ENCODE measurements at places on chromosomes 1 and 21. TPM values are rescaled to one million over a fixed set of nuclear protein-coding genes. Genes with fewer than 3 reads are reported as not detected.

CASQ2 gene
- total RNA-seq, result not detected

LINGO4 gene
- not detected for total RNA-seq

ENAH gene
- total RNA-seq, result 53.3 TPM

TSPAN1 gene
- total RNA-seq, result not detected

E2F2 gene
- total RNA-seq, result 4.7 TPM

LAD1 gene
- not detected for total RNA-seq

PTPRF gene
- 39.7 TPM for total RNA-seq

TRPM2 gene
- total RNA-seq, result 6.7 TPM

LGR6 gene
- 30.3 TPM for total RNA-seq

CFAP74 gene
- total RNA-seq, result 0.10 TPM

OLIG2 gene
- total RNA-seq, result 0.72 TPM

NEGR1 gene
- 5.3 TPM for total RNA-seq

SPRR2B gene
- not detected for total RNA-seq

CA6 gene
- not detected for total RNA-seq

AMY1B gene
- not detected for total RNA-seq

LYPD8 gene
- total RNA-seq, result 1.4 TPM

ADAM30 gene
- total RNA-seq, result not detected

FCRL1 gene
- total RNA-seq, result not detected

SLC9C2 gene
- total RNA-seq, result not detected

CBS gene
- 11.8 TPM for total RNA-seq

SIK1 gene
- 1.7 TPM for total RNA-seq

IRF6 gene
- total RNA-seq, result 0.20 TPM

VCAM1 gene
- total RNA-seq, result 8.5 TPM

C1orf141 gene
- not detected for total RNA-seq

KCNQ4 gene
- total RNA-seq, result not detected

RNU1-2 gene
- total RNA-seq, result not detected

UQCRHL gene
- total RNA-seq, result 4.0 TPM

ZBED6 gene
- total RNA-seq, result 10.2 TPM

B4GALT3 gene
- 16.7 TPM for total RNA-seq

AMY1C gene
- total RNA-seq, result not detected

S100A16 gene
- 342 TPM for total RNA-seq

PRKCZ gene
- total RNA-seq, result 2.3 TPM

TACSTD2 gene
- total RNA-seq, result not detected

JAK1 gene
- total RNA-seq, result 59.0 TPM

PATJ gene
- total RNA-seq, result 6.1 TPM

NEK2 gene
- total RNA-seq, result 100 TPM

OR10J1 gene
- not detected for total RNA-seq

PRMT6 gene
- 8.9 TPM for total RNA-seq

CBR3 gene
- 41.7 TPM for total RNA-seq

LRRC8B gene
- total RNA-seq, result 1.1 TPM

TFF1 gene
- total RNA-seq, result not detected

MCOLN2 gene
- total RNA-seq, result 2.3 TPM

PADI3 gene
- 48.8 TPM for total RNA-seq

ST6GALNAC3 gene
- total RNA-seq, result 0.48 TPM

RGS8 gene
- total RNA-seq, result under 0.01 TPM

TSPEAR gene
- not detected for total RNA-seq

S1PR1 gene
- 0.84 TPM for total RNA-seq

MSH4 gene
- 0.10 TPM for total RNA-seq

CCDC24 gene
- total RNA-seq, result 5.5 TPM

FASLG gene
- not detected for total RNA-seq

MASP2 gene
- total RNA-seq, result not detected

IL6R gene
- 0.24 TPM for total RNA-seq

LAMB3 gene
- total RNA-seq, result 20.2 TPM
